ENCODE measurements at places on chromosomes 6 and 20.

DNA sequence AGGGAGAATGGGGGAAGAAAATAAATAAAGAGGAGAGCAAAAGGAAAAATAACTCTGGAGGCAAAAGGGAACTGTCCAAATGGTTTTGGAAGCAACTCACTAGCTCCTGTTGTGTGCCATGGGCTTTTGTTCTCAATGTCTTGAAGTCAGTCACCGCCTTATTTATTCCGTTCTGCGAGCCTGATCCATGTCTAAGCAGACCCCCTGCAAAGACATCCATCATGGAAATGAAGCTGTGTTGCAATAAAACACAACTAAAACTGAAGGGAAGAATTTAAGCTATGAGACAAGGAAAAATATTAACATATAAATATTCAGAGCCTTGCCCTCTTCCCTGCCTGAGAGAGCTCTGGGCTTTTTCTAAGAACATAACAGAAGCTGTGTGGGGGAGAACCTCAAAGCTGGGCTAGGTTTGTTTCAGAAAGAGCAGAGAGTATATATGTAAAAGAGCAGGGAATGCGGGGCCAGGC is 373.2 kb upstream of the CNR1 start:
- H3K36me3 ChIP-seq: no peaks in the 10 kb centered on the region
- no peaks in the 10 kb centered on the region for H3K27me3 ChIP-seq
- no peak overlapping the region for H3K27ac ChIP-seq
- DNase-seq: no peak
- H3K4me3 ChIP-seq: no peak overlapping the region

DNA sequence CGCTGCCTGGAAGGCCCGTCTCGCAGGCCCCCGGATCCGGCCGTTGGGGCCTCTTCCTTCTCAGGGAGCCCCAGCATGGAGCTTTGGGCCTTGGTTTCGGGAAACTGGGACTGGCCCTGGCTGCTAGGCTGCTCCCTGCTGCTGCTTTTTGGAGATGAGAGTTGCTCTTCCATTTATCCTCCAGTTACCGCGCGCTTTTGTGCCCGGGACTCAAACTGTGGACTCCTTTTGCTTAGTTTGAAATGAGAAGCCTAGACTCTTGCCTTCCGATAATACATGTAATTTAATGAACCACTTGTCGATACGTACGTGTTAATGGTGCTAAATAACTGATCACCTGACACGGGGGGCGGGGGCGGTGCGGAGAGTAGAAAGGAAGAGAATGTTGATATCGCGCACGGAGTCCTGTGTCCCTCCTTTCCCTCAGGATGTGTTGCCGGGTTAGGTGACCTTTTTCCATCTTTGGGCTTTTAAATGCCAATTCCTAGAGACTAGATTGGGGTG is 968 bp downstream of the PHF3 start:
- peak; percentile 26 for DNase-seq
- no peaks in the 10 kb centered on the region for H3K36me3 ChIP-seq
- H3K27me3 ChIP-seq: no peaks in the 10 kb centered on the region
- peaks cover 7% of the 10 kb centered on the region for H3K4me1 ChIP-seq
- H3K27ac ChIP-seq: peak overlapping the region; percentile 98

DNA sequence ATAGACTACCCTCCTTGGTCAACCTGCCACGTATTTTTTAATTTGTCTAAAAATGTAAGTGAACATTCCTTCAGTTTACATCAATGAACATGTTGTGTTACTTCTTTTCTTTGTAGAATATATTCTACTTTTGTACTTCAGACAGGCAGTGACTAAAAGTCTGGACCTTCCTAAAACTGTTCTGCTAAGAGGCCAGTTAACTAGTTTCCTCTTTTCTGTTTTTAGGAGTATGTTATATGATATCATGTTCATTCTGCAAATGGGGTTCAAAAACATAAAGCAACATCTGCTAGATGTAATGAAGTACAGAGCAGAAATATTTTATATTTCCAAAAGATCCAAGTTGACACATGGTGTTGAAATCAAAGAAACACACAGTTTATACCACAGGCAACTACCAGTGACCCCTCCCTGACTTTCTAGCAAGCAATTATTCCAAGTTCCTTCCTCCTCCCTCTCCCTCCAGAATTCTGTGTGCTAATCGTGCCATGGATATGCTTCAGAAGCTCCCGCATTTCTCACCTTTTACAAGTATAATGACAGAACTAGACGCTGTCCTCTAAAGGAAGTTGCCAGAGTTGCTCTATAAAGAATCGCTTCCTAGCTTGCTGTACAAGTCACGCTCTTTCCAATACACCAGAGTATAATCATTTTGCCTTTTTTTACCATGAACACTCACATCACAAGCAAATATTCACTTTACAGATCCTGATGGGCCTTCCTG is 64.7 kb downstream of the ARHGAP18 start:
- no peak for DNase-seq
- H3K4me1 ChIP-seq: no peaks in the 10 kb centered on the region
- H3K4me3 ChIP-seq: no peak overlapping the region

DNA sequence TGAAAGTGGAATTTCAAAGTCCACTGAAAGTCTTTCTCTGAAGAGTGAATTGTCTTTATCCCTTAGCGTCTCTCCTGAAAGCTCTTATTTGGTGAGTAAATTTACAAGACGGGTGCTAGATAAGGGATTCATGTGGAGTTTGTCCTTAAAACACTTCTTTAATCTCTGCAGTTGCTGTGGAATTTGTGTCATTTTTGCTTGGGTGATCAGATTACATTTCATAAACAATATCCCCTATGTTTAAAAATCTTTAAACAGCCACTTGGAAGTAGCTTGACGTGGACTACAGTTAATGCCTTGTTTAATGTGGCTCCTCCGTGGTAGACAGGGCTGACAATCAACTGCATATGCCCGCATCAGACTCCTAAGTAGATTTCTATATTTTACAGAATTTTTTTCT is 175.4 kb upstream of the ZNF217 start:
- DNase-seq: no peak
- peaks cover 5% of the 10 kb centered on the region for H3K4me1 ChIP-seq

DNA sequence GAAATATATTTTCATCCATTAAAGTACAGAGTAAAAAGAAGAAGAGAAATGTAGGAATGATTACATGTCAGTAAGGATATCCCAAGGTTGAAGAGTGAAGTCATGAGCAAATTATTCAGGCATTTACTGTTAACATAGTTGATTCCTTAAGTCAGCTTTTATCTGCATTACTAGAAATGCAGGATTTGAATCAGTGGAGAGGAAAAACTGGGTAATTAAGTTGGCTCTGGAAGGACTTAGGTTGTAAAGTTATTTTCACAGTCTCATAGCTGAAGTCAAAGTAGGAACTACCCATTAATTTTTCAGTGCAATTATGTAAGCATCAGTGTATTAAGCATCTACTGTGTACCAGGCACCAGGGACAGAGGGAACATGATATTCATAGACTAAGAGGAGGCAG is 7.8 kb downstream of the NAA20 start:
- no peak for DNase-seq
- no peaks in the 10 kb centered on the region for H3K27me3 ChIP-seq
- H3K4me3 ChIP-seq: no peak overlapping the region
- no peak overlapping the region for H3K27ac ChIP-seq
- H3K36me3 ChIP-seq: peaks cover 9% of the 10 kb centered on the region
- H3K4me1 ChIP-seq: no peaks in the 10 kb centered on the region

GRCh38 chr20:43667341-43668132 is 623 bp downstream of the MYBL2 start:
- H3K27me3 ChIP-seq: no peaks in the 10 kb centered on the region
- peak overlapping the region; percentile 89 for H3K4me3 ChIP-seq
- peaks cover 3% of the 10 kb centered on the region for H3K4me1 ChIP-seq
- no peak overlapping the region for H3K27ac ChIP-seq
- DNase-seq: peak; percentile 23
- peaks cover 6% of the 10 kb centered on the region for H3K36me3 ChIP-seq

- peak overlapping the region; percentile 45 for H3K4me3 ChIP-seq
- peaks cover 14% of the 10 kb centered on the region for H3K27me3 ChIP-seq
- no peaks in the 10 kb centered on the region for H3K36me3 ChIP-seq
Observed at GRCh38 chr6:168190646-168191443, 111.8 kb upstream of the FRMD1 start.

DNA sequence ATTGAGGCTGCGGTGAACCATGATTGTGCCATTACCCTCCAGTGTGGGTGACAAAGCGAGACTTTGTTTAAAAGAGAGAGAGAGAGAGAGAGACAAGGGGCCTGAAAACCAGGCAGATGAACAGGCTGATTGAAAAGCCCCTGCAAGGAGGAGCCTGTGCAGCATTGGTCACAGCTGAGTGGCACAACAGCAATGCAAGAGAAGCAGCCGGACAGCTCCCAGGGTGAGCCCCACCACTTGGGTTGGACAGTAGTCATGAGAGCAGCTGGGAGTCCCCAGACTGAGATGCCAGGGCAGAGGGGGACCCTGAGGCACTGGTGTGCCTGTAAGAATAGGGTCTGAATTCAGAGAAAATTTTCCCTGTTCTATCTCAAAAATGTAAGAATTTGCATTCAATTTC is 10.2 kb downstream of the DNPH1 start:
- H3K4me3 ChIP-seq: no peak overlapping the region
- H3K27ac ChIP-seq: no peak overlapping the region
- H3K27me3 ChIP-seq: no peaks in the 10 kb centered on the region
- DNase-seq: no peak
- H3K36me3 ChIP-seq: peaks cover 14% of the 10 kb centered on the region
- H3K4me1 ChIP-seq: peaks cover 1% of the 10 kb centered on the region

GRCh38 chr6:158312672-158313397 is 570 bp downstream of the TULP4 start:
- H3K4me1 ChIP-seq: no peaks in the 10 kb centered on the region
- no peak for DNase-seq
- H3K27ac ChIP-seq: no peak overlapping the region
- no peaks in the 10 kb centered on the region for H3K27me3 ChIP-seq

GRCh38 chr6:18795726-18796125 is 408.6 kb downstream of the RNF144B start:
- DNase-seq: no peak
- no peak overlapping the region for H3K4me3 ChIP-seq
- no peaks in the 10 kb centered on the region for H3K36me3 ChIP-seq
- peaks cover 2% of the 10 kb centered on the region for H3K27me3 ChIP-seq
- no peaks in the 10 kb centered on the region for H3K4me1 ChIP-seq

DNA sequence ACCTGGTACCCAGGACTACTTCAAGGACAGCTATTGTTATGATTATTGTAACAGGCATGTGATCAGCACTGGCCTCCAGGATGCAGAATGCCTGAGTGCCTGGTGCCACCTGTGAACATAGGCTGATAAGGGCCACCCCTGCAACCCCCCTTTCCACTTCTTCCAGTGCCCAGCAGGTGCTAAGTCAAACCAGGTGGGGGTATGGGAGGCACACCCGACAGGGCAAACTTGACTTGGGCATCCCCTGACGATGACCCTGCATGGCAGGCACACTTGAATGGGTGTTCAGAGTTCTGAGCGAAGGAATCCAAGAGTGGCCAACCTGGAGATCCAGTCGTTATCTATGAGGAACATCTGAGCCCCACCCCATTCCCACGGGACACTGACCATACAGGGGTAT is 3.4 kb downstream of the ADA start:
- peaks cover 3% of the 10 kb centered on the region for H3K27me3 ChIP-seq
- H3K4me3 ChIP-seq: no peak overlapping the region
- no peaks in the 10 kb centered on the region for H3K36me3 ChIP-seq
- H3K27ac ChIP-seq: no peak overlapping the region
- DNase-seq: no peak

- H3K27ac ChIP-seq: no peak overlapping the region
- no peak overlapping the region for H3K4me3 ChIP-seq
- no peaks in the 10 kb centered on the region for H3K4me1 ChIP-seq
- H3K27me3 ChIP-seq: no peaks in the 10 kb centered on the region
- no peaks in the 10 kb centered on the region for H3K36me3 ChIP-seq
Observed at GRCh38 chr6:119170447-119171087, 92.1 kb upstream of the FAM184A start.

GRCh38 chr6:25249133-25249532 is 30.0 kb upstream of the CARMIL1 start:
- no peak overlapping the region for H3K27ac ChIP-seq
- no peaks in the 10 kb centered on the region for H3K4me1 ChIP-seq
- no peak overlapping the region for H3K4me3 ChIP-seq
- H3K36me3 ChIP-seq: no peaks in the 10 kb centered on the region

DNA sequence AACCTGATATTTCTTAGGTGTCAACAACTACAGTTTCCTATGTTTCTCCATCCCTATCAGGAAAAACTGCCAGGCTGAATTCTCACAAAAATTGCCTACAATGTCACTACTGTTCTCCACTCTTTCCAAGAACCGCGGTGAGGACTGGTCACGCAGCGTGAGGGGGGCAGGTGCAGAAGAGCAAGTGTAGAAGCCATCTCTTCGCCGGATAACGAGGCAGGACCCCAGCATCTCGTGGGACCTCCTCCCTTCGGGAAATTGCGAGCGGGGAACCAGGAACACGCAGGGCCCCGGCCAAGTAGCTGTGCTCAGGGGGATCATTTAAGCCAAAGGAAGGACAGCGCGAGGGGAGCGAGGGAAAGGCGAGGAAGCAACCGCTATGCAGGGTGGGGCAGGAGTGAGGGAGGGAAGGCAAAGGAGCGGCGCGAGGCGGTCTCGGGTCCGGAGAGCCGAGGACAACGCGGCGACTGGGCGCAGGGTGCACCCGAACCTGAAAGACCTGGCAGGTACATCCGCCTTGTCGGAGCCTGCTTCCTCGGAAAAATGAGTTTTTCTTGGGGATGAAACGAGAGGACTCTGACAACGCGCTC is 559 bp downstream of the APMAP start:
- H3K27me3 ChIP-seq: no peaks in the 10 kb centered on the region
- H3K36me3 ChIP-seq: peaks cover 2% of the 10 kb centered on the region

DNA sequence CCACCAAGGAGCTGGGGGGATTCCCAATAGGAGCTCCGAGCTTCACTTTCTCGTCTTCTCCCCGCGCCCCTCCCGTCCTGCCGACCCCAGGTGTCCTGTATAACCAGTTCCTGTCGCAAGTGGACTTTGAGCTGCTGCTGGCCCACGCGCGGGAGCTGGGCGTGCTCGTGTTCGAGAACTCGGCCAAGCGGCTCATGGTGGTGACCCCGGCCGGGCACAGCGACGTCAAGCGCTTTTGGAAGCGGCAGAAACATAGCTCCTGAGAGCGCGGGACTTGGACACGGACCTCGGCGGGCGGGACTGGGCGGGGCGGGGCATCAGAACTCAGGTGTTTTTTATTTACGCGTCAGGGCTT is 340 bp upstream of the VARS2 start:
- H3K36me3 ChIP-seq: peaks cover 38% of the 10 kb centered on the region
- peak overlapping the region; percentile 31 for H3K4me3 ChIP-seq
- H3K27ac ChIP-seq: no peak overlapping the region

DNA sequence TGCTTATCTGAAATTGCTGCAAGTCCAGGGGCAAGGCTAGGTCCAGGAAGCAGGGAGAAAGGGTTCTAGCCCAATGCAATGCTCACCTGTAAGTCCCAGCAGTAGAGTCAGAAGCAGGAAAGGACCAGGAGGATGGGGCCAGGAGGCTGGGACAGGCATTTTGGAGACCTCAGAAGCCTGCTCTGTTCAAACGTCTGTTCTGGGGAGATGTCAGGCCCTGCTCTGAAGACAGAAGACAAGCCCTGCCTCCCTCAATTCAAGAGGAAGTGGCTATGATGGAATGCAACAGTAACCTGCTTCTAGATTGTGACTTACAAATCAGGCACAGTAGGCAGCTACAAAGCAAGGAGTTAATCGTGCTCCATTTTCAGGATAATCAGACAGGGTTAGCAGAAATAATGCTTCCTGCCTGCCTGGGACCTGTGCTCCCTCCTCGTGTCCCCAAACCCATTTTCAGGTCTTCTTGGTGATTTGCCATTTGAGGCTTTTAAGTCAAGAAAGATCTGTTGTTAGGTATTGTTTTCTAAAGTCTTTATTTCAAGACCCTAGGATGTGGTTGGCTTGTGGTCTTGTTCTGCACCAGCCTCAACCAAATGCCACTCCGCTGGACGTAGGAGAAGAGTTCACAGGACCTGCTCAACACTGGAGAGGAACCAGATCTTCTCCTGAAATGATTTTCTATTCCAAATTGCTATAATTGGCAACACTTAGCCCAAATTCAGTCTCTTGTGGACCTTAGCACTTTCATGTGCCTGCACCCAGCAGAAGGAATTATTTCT is at the start of gene SIRPG:
Gene SIRPG (minus strand): TSS at position 224 of the 779 bp plus-strand sequence. CDS start 65 bp downstream, at position 159.
- H3K27me3 ChIP-seq: no peaks in the 10 kb centered on the region
- DNase-seq: no peak
- no peaks in the 10 kb centered on the region for H3K36me3 ChIP-seq
- H3K27ac ChIP-seq: no peak within 1 kb of the TSS
- H3K4me1 ChIP-seq: no peaks in the 10 kb centered on the region

Data from neuronal stem cell (in vitro differentiated cells).